ENCODE measurements at places on chromosomes 1 and 21. TPM values are rescaled to one million over a fixed set of nuclear protein-coding genes. Genes with fewer than 3 reads are reported as not detected.

- no peak for DNase-seq
- H3K4me3 ChIP-seq: no peak overlapping the region
- H3K4me1 ChIP-seq: no peaks in the 10 kb centered on the region
- H3K27ac ChIP-seq: no peak overlapping the region
- H3K36me3 ChIP-seq: no peaks in the 10 kb centered on the region
These were observed 11.4 kb upstream of the CLDN14 start for GRCh38 chr21:36491209-36491910.

GRCh38 chr1:244092293-244092963 is 41.3 kb downstream of the ZBTB18 start:
- no peak overlapping the region for H3K4me3 ChIP-seq
- no peaks in the 10 kb centered on the region for H3K36me3 ChIP-seq
- H3K27me3 ChIP-seq: no peaks in the 10 kb centered on the region
- peak; percentile 43 for DNase-seq
- peaks cover 5% of the 10 kb centered on the region for H3K4me1 ChIP-seq

The LMX1A gene
- not detected for total RNA-seq

The NRIP1 gene
- total RNA-seq: 16.8 TPM

The OR6K3 gene
- total RNA-seq: not detected

The S100A10 gene
- 14.6 TPM for total RNA-seq

The LCE1B gene
- total RNA-seq: not detected

The CLDN17 gene
- not detected for total RNA-seq

The FOXE3 gene
- not detected for total RNA-seq
